ENCODE measurements at places on chromosomes 5 and 9.

- DNase-seq: no peak
These were observed 13.8 kb downstream of the MACIR start for GRCh38 chr5:103272377-103272776.

- DNase-seq: peak; percentile 78
These were observed 94.6 kb downstream of the ZNF608 start for GRCh38 chr5:124651663-124652513.

DNA sequence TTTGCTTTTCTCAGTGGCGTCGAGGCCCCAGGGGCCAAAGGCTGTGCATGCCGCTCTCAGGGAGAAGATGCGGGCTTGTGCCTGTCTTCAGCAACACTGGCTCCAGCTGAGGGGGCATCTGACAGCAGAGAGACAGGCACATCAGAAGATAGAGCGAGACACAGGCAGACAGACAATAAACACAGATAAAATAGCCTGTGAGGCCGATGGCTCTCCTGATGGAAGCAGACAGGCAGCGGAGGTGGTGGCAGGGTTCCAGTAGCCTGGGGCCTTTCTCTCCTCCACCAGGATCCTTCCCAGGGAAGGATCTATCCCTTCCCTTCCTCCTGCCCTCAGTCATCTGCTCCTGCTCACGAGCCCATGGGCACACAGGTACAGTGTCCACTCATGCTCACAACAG, 16.6 kb upstream of the UNC5A start:
- no peak for DNase-seq

DNA sequence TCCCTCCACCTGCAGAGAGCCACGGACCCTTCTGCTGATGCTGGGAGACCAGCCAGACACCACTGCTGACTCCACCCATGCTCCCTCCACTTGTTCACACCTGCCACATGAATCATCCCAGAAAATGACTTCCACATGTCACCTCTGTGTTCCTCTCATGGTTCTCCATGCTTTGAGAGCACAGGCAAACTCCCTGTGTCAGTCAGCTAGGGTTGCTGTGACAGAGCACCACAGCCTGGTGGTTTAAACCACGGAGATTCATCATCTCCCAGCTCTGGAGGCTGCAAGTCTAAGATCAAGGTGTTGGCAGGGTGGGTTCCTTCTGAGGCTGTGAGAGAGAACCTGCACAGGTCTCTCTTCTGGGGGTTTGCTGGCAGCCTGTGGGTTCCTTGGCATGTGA, 381.4 kb downstream of the GADD45G start:
- no peak for DNase-seq

DNA sequence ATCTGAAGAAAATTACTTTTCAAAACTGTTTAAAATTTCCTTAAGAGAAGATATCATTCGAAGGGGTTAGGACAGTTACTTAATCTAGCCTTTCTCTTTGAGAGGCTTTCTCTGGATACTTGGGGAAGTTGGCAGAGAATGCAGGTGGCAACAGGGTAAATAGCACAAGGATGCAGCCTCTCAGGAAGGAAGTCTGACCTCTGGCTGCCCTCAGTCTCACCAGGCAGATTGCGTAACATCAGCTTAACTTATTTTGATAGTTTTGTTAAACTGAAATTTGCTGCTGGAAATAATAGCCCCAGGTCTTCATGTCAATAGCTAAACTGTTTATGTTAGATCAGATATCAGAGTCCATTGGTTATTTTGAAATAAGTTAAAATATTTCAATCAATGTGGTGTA, 20.4 kb downstream of the CCDC192 start:
- no peak for DNase-seq

Measured in NCI-H1105 treated with DMSO at 0.1 percent for 48 hours (cell line).